ENCODE measurements at places on chromosomes 7 and 10.

DNA sequence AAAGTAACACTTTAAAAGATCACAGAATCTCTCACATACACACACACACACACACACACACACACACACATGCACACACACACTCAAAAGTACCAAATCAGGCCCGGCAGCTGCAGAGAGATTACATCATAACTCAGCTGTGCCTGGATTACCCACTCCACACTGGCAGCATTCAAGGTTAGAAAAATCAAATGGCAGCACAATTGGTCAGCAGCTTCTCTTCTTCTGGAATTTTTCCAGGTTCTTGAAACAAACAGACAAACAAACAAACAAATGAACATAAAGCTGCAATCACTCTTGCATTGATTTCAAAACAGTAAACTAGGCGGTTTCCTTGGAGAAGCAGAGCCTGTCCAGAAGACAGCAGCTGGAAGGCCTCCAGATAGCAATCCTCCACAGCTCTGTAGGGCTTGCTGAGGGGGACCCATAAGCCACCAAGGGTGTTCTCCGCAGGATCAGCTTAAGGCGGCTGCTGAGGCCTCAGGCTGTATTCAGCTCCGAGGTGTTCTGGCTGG, 24.5 kb upstream of the FAM133B start:
- DNase-seq: no peak

DNA sequence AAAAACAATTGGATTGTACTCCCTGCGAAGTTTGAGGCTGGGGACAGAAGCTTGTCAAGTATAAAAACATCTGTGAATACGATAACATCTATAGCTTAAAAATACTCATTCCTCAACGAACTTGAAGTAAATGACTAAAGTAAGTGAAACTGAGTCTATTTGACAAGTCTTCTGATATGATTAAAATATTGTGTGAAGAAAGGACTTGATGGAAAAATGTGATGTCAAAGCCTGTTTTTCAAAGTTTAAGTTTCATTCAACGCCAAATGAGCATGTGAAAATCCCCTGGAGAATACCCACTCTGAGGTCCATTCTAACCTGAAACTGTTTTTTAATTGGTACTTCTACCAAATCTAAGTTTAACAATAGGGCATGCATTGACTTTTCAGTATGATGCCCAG, 122.3 kb upstream of the MDFIC start:
- DNase-seq: no peak

- DNase-seq: no peak
Observed at GRCh38 chr10:65430979-65431378, 1494.9 kb upstream of the LRRTM3 start.

GRCh38 chr7:70063927-70064326, 465.7 kb downstream of the AUTS2 start:
- no peak for DNase-seq

DNA sequence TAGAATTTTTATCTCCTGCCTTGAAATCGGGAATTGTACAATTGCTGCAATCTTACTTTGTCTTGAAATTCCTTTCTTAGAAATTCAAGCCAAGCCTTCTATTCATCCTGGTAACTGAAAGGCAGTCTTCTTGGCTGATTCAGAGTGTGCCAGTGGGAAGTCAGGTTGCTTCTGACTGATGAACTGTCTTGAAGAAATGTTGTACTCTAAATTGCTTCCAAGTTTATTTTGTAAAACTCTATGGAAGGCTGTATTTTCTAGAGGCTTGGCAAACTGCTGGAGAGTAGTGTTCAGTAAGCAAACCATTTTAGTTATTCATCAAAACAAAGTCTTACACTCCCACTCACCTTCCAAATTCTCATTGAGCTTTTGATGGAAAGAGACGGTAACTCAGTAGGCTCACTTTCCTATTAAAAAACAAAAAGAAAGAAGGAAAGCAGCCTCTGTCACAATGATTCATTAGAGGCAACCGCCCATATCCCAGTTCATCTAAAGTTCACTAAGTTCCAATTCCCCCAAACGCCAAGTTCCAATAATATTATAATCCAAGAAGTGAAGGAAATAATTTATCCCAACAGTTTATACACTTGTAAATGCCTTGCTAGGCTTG, 187.9 kb upstream of the MALRD1 start:
- DNase-seq: no peak

DNA sequence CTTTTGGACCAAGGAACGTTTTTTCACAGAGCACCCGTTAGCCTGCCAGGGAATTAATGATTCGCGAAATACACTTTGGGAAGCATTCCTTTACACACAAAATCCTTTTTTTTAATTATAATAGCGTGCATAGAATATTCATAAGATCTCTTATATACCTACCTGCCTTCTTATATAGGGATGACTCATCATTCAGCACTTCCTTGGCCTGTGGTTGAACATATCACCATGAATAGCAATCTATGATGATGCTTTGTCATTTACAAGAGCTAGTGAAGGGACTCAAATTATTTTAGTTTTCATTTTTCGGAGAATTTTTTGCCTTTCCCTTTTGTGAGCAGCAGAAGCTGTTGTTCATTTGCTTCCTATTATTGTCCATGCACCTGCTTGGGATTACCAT, 97.0 kb downstream of the CDH23 start:
- no peak for DNase-seq

GRCh38 chr10:35555962-35556930, 48.9 kb upstream of the GJD4 start:
- DNase-seq: no peak

DNA sequence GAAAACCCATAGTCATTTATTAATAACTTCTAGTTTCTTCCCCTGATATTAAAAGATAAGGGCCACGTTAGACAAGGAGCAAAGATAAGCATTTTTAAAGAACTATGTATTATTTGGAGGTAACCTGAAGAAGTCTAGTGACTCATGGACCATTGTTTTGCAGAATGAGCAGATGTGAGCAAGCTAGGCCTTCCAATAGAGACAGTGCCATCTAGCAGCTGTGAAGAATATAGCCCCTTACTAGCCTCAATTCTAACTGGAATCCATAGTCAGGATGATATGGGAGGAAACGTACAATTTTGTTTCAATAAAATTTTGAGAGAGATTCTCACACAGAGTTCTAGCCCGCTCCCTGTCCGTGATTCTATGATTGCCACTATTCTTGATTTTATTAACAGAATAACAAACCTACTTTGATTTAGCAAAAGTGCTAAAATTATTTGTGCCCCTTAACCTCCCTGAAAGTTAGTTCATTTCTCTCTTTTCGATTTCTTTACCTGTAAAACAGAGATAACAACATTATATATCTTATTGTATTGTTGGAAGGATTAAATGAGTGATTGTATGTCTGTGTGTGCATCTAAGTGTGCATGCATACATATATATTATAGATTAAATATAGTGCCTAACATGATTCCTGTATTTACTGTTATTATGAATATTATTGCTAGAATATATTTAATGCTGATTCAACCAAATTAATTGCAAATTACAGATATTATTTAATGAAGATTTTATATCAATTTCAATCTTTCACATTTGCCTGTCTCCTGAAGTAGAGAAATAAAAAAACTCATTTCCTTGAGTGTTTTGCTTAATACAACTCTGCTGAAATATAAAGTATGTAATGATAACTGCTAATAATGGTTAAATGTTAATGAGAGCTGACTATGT, 22.7 kb downstream of the FAM237B start:
- DNase-seq: no peak

DNA sequence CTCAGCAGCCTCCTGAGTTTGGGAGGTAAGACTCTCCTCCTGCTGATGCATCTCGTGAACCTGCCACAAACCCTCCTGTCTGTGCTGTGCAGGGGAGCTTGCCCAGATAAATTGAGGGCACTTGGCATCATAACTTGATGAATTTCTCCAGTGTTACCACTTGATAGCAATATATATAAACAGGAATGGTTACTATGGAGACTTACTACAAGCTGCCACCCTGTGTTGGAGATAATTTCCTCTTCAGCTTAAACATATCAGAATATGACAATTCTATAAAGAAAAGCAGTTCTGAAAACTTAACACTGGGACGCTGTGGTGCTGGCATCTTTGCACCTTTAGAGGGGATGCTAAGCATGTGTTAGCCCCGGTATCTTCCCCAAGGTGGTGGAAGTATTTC, 14.9 kb downstream of the PFKFB3 start:
- DNase-seq: no peak

DNA sequence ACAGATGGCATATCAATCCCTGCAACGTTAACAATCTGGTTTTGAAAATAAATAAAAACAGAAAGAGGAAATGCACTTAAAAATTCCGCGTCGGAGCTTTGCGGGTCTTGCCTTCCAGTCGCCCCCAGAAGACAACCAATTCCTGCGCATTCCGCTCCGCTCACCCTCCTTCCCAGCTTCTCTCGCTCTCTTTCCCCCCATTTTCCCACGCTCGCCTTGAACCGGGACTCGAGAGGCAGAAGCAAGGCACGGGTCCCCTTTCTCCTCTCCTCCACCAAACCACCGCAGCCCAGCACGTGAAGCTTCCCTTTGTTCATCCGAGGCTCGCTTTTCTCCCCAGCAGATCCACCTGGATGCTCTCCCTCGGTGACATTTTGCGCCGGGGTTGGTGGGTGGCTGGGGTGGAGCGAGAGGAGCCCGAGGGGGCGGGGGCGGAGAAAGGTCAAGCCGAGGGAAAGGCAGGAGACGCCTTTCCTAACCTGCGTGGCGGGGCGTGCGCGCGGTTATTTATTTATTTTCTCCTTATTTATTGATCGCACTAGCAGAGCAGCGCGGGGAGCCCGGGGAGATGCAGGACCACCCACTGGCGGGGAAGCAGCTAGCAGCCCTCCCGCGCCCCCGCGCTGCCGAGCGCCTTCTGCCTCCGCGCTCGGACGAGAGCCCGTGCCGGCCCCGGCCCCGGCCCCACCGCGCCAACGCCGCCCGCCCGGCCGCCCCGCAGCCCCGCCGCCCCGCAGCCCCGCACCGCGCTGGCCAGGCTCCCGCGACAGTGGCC, at the start of gene KCND2:
Gene KCND2, plus strand, starts transcription at position 475 of the 775 bp plus-strand sequence.
- no peak for DNase-seq

- DNase-seq: no peak
Observed at GRCh38 chr10:119368991-119369869, 161.9 kb downstream of the GRK5 start.

- no peak for DNase-seq
Observed at GRCh38 chr7:78677391-78677790, 776.1 kb downstream of the MAGI2 start.

DNA sequence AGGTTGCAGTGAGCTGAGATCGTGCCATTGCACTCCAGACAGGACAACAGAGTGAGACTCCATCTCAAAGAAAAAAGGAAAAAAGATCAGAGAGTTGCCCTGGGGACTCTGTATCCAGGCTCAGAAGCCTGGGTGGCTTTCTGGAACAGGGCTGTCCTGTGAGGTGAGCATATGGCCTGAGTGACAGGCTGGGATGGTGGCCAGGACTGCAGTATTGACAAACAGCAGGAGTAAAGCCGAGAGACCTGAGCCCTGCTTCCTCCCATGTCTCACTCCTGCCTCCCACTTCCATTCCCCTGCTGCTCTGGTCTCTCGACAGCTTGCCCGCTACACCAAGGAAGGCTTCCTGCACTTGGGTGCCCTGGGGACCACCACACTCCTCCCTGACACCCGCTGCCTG, 578.5 kb downstream of the GALNT17 start:
- DNase-seq: no peak

DNA sequence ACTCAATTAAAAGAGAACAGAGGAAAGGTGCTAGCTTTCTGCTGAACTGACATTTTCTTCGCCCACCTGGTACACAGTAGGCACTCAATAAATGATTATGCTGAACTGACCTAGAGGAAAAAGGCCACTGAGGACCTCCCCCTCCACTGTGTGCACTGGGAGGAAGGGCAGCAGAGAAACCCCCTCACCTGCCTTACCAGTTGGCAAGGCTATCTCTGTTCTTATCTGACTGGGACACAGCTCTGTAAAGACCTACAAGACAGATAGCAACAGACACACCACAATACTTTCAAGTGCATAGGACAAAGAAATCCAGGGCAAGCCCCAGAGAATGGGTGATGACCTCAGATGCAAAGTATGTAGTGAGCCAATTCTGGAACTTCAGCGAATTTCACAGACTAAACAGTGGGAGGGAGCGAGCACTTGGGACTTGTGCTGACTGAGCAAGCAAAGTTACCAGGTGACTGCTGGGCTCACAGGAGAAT, 30.4 kb downstream of the PDLIM1 start:
- DNase-seq: no peak

GRCh38 chr10:73232887-73233286, 14.2 kb downstream of the DNAJC9 start:
- no peak for DNase-seq

DNA sequence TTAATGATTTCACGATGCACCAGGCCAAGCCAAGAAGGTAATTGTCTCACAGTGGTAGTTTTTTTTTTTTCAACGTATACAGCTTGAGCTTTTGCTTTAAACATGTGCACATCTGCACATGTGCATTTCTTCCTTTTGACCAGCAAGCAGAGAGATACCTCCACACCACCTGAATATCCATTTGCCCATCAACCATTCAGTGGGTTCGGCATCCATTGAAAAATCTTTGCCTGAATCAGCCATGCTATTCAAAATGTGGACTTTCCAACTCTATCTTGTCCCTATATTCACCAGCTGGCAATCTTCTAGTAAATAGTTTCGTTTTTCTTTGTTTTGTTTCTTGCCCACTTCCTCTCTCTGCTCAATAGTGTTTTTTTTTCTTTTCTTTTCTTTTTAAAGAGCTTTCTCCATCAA, 7.7 kb upstream of the TRA2A start:
- DNase-seq: no peak

GRCh38 chr10:92108747-92109146, 182.1 kb downstream of the CPEB3 start:
- no peak for DNase-seq

DNA sequence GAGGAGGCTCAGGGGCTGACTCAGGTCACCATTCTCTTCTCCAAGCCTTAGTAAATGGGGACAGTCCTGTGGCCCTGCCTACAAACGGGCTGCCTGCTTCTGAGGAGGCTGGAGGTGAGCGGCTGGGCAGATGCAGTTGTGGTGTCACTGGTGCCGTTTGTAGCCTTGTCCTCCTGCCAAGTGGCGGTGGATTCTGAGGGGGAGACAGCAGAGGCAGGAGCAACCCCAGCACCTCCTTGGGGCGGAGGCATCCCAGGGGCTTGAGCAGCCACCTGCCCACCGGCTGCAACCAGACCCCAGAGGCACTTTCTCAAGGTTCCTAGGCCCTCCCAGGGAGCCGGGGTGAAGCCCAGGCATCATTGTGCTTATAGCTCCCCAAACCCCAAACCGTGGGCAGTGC, 112.5 kb downstream of the ZMIZ1 start:
- DNase-seq: no peak

GRCh38 chr7:30796105-30796869, 25.1 kb downstream of the MINDY4 start:
- DNase-seq: no peak

GRCh38 chr7:82678716-82679115, 235.1 kb upstream of the CACNA2D1 start:
- no peak for DNase-seq

DNA sequence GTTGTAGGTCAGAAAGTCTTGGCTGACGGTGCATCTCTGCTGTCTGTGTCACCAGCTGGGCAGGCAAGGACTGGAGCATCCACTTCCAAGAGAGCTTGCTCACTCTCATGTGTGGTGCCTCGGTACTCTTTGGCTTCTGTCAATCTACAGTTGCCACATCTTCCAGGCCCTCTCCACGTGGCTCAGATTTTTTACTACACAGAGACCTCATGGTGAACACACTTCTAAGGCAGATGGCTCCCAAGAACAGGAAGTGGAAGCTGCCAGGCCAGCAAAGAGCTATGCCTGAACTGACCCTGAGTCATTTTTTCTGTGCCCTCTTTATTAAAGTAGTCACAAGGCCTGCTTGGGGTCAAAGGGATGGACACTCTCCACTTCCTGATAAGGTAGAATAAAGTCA, 351.5 kb upstream of the AUTS2 start:
- no peak for DNase-seq

All from stimulated activated CD4-positive, alpha-beta T cell treated with anti-CD3 and anti-CD28 coated beads, Interleukin-2, amount 100 ng/mL, for 4 hours (primary cell).